ENCODE measurements at places on chromosomes 5 and 9.

- DNase-seq: no peak
Observed at GRCh38 chr9:31272456-31273295, 1111.8 kb upstream of the ACO1 start.

DNA sequence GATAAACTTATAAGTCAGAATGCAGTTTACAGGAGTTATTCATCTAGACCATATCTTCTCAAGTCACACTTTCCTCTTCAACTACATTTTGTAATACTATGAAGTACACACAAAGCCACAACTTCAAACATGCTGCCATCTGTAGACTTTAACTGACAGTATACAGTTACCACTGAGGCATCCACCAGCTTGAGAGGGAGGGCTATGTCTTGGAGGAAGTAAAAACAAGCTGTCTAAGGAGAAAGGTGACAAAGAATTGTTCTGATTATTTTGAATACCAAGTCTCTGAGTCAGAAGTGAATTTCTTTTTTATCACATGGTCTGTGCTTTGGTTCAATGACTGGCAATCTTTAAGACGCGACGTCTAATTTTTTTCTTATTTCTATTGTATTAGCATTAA lies 97.6 kb upstream of the CDH10 start:
- no peak for DNase-seq

DNA sequence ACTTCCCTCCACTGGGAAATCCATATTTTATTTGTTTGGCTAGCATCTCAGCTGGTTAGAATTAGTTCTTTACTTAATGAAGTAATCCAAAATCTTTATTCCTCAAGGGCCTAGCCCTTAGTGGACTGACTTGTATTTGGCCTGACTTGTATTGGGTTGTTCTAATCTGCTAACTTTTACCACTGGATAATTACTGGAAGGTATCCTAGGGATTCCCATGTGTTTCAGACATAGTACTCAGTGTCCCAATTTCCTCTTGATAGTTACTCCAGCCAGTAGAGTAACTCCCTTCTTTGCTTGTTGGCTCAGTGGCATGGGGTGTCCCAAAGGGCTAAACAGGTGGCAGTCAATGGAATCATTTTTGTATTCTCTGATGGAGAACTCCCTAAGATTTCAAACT lies 156.0 kb downstream of the DCP2 start:
- DNase-seq: no peak

- no peak for DNase-seq
Observed at GRCh38 chr5:96636046-96636445, 26.1 kb upstream of the CAST start.

Data from COR-L47 (cell line).